Non-pigmented ciliary epithelial cell (primary cell): ENCODE measurements at places on chromosomes 12 and 14.

GRCh38 chr12:107404981-107405380 is 280.6 kb upstream of the PWP1 start:
- no peak for DNase-seq

GRCh38 chr14:92906823-92907222 is 16.1 kb upstream of the CHGA start:
- DNase-seq = no peak

- no peak for DNase-seq
Measured at GRCh38 chr12:120466560-120467315, 2.8 kb downstream of the SRSF9 start.

- no peak for DNase-seq
Measured at GRCh38 chr14:21735639-21736307, 62.2 kb upstream of the OR4E1 start.

GRCh38 chr12:70885956-70886355 is 34.6 kb downstream of the PTPRR start:
- no peak for DNase-seq

DNA sequence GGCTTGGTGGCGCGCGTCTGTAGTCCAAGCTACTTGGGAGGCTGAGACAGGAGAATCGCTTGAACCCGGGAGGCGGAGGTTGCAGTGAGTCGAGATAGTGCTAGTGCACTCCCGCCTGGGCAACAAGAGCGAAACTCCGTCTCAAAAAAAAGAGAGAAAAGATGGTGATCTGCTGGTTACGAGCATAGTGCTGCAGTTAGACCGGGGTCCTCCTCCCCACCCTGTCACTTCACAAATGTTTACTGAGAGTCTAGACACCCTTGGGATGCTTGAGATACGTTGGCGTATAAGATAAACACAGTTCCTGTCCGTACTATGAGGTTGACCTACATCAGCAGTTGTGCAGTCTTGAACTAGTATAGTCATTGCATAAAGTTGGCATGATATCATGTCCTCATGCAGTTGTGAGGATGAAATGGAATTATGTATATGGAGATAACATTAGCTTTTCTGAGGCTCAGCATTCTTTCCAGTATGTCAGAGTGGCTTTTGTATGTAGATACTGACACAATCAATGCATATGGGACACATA is 787 bp downstream of the ACAD10 start:
- no peak for DNase-seq

DNA sequence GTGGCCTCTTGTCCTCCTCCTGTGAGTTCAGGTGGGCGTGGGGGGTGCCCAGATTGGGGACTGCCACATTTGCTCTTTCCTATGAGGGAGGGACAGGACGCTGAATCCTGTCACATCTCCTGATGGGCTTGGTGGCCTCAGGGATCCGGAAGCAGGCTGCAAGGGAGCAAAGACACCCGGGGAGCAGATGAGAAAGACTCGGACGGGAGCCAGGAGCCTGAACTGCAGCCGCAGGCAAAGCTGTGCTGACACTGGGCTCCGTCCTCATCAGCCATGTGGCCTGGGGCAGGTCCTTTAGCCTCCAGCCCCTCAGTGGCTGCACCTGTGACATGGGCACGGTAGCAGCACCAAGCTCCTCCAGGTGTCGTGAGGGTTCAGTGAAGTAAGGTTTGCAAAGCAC is 40.8 kb upstream of the RFLNA start:
- no peak for DNase-seq

GRCh38 chr12:89256060-89256459 is 96.2 kb downstream of the DUSP6 start:
- DNase-seq = no peak

- no peak for DNase-seq
Measured at GRCh38 chr12:115758183-115758582, 519.3 kb downstream of the MED13L start.

- DNase-seq = no peak
Measured at GRCh38 chr14:97361958-97362357, 564.8 kb downstream of the VRK1 start.

DNA sequence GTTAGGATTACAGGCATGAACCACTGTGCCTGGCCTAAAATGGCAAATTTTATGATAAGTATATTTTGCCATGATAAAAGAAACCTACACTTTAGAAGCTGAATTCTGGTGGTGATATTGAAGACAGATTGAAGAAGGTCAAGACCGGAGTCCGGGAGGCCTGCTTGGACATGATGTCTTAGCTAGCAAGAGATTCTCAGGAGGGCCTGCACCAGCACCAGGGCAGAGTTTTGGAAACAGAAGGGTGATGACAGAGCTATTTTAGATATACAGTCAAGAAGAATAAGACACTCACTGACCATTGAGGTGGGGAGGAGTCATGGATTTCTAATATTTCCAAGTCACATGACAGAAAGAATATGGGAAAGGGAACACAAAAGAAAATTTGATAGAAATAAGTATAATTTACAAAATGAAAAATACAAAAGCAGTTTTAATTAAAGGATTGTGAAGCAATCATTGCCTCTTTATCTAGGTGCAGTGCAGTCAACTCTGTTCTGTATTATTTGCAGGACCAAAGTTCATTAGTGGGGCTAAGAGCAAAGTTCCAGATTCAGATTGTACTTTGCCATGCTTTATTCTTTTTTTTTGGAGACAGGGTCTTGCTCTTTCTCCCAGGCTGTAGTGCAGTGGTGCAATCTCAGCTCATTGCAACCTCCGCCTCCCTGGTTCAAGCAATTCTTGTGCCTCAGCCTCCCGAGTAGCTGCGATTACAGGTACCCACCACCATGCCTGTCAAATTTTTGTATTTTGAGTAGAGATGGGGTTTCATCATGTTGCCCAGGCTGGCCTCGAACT is 9.3 kb upstream of the PPP4R3A start:
- DNase-seq = no peak

DNA sequence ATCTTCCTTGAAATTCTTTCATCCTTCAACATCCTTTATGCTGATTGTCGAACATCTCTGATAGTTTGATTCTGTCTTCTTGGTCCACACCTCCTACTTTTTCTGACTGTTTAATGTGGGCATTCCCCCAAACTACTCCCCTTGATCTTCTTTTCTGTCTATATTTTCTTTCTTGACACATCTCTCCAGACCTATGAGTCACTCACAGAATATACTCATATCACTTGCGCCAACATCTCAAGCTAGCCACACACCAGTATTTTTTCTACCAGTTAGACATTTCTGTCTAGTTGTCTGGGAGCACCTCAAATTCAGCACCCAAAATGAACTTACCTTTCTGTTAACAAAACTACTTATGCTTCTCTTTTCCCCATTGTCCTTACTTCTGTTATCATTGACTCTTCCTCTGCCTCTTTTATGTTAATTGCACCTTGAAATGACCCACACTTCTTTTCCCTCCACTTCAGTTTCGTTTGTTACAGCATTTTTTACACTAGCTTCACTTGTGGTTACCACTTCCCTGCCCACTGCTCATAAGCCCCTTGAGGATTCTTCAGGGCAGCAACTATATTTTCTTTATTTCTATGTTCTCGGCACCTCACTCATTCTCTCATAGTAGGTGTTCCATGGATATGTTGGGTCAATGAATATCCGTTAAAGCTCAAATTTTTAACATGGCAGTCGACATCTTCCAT is 33.5 kb downstream of the TSHR start:
- DNase-seq = no peak

DNA sequence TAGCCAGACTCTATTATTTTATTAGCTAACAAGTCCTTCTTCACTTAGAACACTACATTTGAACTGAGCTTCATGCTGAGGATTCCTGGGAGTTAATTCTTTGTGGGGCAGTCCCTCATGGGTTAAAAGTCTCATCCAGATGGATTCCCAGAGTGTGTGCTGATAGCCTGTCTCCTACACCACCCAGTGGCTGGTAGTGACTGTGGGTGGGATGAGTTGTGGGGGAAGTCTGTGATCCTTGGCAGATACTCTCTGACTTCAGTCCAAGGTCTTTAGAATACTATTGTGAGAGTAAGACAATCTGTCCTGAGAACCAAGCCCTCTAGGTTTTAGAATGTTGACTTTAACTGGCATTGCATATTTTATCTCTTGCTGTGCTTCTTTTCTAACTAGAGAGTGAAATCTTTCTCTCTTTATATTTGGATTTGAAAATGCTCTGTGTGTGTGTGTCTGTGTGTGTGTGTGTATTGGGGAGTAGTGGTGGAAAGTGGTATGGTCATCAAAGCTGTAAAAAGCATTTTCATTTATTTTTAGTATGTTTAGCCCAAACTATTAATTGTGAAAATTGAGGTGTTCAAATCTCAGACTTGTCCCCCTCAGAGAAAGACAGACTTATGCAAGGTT is 37.3 kb downstream of the AKAP6 start:
- DNase-seq = no peak

GRCh38 chr12:5213990-5214389 is 170.3 kb downstream of the KCNA5 start:
- DNase-seq = no peak

GRCh38 chr14:99258876-99259726 is 12.9 kb downstream of the BCL11B start:
- no peak for DNase-seq

- DNase-seq = no peak
Measured at GRCh38 chr14:61569308-61569707, 126.0 kb upstream of the HIF1A start.

DNA sequence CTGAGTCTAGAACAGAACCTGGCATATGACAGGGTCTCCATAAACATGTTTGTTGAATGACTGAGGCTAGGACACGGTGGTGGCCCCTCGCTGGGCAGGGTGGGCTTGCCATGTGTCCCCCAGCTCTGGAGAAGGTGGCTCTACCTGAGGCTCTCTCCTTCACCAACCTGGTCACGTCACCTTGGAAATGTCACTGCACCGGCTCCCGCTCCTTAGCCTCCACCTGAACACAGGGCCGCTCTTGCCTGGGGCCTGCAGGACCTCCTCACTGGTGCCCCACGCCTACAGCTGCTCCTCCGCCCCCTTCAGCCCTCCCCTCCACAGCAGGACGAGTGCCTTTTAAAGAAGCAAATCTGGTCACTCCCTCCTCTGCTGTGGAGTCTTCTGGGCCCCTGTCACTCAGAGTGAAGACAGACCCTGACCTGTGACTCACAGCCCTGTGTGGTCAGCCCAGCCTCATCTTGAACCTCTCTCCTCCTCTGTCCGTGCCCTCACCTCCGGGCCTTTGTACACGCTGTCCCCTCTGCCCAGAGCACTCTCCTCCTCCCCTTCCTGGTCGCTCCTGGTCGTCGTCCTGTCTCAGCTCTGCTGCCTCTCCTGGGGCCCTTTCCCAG is 81.0 kb downstream of the ADGRD1 start:
- DNase-seq = no peak

GRCh38 chr12:104212516-104212915 is 3.1 kb upstream of the TXNRD1 start:
- DNase-seq = no peak

GRCh38 chr12:57239587-57240065 is 10.1 kb downstream of the SHMT2 start:
- no peak for DNase-seq

DNA sequence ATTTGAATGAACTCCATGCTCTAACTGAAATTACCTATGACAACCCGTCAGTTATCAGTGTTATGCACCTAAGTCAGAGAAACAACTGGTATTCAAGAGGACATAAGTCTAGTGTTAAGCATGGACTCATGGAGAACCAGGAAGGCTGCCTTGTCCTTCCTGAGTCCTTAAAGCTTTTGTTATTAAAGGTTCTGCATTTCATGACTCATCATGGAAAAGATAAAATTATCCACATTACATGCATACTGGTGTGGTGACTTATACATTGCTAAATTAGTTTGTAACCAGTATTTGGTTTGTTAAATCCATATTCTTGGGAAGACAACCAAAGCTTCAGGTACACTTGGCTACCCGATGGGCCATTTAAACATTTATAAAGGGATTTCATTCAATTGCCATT is 6.5 kb upstream of the OR4E1 start:
- peak; percentile 55 for DNase-seq

- DNase-seq = peak; percentile 3
Measured at GRCh38 chr14:30681752-30682355, 59.7 kb downstream of the SCFD1 start.

- DNase-seq = no peak
Measured at GRCh38 chr14:38070061-38070588, 137.6 kb upstream of the SSTR1 start.

DNA sequence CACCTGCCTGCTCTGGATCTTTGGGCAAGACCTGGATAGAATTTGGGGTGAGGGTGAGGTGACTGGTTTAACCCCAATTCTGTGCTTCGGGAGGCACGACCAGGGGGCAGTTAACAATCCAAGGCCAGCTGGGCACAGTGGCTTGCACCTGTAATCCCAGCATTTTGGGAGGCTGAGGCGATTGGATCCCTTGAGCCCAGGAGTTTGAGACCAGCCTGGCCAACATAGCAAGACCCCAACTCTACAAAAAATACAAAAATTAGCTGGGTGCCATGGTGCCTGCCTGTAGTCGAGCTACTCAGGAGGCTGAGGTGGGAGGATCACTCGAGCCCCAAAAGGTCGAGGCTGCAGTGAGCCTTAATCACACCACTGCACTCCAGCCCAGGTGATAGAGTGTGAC is 38.2 kb downstream of the HRK start:
- DNase-seq = no peak

DNA sequence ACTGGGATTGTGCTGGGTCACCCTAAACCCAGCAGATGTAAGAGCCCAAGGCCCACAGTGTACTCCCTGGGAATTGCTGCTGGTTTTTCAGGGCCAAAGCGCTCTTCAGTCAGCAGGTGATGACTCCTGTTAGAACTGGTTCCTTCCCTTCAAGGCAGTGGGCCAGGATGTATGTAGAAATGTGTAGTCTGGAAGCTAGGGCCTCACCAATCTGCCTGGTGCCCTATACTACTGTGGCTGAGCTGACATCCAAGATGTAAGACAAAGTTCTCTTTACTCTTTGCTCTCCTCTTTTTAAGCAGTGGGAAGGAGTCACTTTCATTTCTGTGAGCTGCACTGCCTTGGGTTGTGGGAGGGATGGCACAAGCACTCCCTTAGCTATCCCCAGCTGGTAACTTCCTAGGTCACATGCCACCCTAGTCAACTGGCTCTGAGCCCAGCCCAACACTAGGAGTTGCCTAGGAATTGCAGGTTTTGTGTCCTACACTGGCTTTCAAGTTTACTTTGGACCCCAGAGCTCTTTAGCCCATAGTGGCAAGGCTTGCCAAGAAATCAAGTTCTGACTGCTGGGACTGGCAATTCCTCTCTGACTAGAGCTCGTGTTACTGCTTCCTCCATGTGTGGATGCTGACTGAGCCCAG is 249.2 kb downstream of the C12orf50 start:
- no peak for DNase-seq
